ENCODE measurements at places on chromosomes 3 and 15.

DNA sequence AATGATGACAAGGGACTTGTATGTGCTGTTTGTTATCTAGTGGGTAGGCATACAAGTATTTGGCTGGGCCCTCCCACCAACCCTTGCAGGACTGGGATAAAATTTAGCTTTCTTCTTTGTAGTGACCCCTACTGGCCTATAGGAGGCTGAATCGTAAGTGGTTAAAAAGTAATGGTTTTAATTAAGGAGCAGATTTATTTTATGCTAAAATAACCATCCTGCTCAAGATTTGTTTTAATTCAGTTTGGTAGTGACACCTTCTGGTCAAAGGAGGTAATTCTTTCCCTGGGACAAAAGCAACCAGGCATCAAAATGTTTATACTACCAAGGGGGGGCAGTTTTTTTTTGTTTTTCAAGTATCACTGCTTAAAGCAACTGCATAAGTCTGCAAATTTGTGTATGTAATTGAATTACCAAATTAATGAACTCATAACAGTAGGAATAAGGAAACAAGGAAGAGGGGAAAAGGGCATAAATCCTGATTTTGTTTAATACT, 70.7 kb downstream of the TOP2B start:
- no peak for DNase-seq

- DNase-seq: no peak
Observed at GRCh38 chr3:101262393-101263240, 57.8 kb downstream of the IMPG2 start.

DNA sequence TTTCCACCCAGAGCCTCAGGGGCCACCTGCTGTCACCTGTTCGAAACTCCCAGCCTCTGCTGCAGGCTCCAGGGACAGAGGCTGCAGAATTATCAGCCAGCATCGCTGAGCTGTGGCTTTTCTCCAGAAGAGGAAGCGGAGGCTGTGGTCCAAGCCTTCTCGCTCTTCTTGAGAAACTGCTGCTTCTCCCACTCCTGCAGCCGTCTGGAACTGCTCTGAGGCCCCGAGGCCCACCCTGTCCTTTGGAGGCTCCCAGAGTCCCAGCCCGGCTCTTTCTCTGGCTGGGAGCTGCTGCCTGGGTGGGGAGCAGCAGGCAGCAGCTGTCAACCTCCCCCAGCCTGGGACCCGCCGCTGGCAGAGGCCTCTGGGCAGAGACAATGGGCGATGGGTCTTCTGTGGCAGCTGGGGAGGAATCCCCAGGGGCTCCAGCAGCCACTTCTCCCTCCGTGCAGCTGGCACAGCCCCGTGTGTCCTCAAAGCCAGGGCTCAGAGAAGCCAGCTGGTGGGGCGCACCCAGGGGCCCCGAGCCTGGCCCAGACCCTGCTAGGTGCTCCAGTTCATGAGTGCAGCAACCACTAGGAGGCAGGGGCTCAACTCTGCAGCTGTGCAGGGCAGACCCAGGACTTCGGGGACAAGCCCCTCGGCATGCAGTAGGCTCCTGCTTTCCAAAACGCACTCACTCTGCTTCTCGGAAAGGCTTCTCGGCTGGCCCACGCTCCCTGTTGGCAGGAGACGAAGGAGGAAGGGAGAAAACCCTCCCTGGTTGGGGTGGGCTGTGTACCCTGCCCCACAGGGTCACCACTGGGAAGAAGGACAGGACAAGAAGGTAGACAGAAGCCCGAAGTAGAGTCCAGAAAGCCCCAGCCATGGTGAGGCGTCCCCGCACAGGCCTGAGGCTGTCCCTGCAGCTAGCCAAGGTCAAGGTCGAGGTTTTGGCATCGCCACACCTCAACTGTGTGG, 49.9 kb upstream of the FURIN start:
- no peak for DNase-seq

- no peak for DNase-seq
Observed at GRCh38 chr15:87724330-87724729, 532.2 kb downstream of the NTRK3 start.

DNA sequence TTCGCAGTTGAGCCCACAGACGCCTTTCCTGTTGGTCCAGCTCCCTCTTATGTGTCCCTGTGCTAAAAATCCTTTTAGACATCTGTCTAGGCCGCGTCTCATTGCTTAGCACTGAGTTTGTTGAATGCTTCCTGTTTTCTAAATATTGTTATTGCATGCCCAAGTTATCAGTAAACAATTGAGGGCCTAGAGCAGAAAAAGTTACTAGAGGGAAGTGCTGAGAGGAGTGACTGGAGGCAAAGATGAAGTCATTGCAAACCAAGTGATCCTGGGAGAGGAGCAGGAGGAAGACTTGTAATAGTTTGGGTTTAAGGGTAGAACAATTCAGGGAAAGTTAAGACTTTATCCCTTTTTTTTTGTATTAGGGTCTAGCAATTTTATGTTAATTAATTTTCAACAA, 88.1 kb downstream of the DCUN1D1 start:
- no peak for DNase-seq

DNA sequence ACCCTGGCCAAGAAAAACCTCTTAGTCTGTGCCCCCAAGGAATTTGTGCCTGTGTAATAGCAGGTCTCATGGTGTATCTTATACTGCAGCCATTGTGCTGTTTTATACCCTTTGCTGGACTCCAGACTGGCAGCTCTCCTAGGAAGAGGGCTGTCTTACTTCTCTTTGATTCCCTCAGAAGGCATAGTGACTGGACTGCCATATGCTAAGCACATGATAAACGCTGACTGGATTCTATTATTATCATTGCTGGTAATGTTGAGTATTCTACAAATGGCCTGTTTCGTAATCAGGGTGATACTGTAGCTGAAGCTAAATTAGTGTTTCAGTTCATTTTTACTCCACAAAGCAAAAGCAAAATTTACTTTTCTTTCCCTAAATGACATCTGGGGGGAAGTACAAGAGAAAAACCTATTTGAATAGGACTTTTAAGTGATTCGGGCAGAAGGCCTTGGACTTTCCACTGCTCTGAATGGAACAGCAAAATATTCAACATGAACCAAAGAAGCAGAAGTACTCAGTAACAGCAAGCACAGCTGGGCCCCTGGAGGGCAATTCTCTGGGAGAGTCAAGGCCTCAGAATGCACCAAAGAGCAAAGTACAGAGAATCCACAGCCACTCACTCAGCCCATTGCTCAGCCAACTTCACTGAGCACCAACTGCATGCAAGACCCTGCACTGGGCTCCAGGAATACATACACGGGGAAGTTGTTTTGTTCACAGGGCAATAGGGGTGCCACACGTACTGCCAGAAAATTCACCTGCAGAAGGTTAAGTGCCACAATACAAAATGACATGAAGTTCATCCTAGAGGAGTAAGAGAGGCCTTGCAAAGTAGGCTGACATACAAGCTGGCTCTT, 7.9 kb upstream of the BCL2A1 start:
- DNase-seq: no peak

DNA sequence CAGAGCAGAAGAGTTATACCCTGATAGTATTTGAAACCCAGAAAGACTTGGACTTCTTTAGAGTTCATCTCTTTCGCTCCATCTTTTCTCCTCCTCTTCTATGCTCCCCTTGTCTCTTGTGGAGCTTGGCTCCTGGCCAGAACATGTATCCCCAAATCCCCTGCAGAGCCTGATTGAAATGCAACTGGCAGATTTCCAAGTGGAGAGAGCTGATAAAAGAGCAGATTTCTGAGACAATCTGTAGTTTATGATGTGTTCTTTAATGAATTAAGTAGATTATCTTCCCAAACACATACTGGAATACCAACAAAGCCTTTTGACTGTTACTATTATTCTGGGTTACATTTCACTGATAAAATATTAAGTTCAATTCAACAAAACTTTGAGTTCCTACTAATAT, 33.4 kb downstream of the UNC13C start:
- no peak for DNase-seq

- DNase-seq: no peak
Observed at GRCh38 chr3:44894485-44894884, 20.1 kb downstream of the TGM4 start.

DNA sequence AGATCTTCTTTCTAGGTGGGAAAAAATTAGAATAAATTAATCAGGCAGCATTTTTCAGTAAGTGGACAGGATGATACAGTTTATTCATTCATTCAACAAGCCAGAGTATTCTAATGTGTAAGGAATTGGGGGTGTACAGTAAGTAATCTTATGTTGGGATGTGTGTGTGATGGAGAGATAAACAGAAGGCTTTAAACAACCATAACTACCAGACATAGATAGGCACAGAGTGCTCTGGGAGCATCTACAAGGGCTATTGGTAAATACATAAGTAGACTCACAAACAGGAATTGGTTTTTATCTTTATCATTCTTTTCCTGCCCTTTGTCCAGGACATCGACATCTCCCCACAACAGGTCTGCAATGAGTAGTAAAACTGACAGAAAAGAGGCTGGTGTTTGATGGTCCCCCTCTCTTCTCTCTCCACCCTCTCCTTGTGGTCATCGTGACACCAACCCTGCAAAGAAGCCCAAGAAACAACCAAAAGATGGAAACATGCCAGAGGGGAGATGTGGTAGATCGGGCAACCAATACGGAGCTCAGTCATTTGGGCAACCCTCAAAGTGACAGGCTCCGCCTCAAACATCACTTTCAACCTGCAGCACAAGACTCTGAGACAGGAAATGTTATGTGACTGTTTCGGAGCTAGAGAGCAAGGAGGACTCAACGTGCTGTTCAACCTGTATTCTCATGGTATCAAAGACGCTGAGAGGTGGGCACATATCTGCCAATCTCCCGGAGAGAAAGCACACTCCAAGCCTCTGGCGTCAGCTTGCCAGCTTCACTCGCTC, 28.7 kb upstream of the B3GNT5 start:
- DNase-seq: no peak

All from natural killer cell treated with Interleukin-12 subunit alpha and Interleukin-12 subunit beta and Interleukin-15 and Interleukin-18, amount 100 ng/mL, for 72 hours (primary cell).